GM12865 (cell line): ENCODE measurements at places on chromosomes 3 and 15.

DNA sequence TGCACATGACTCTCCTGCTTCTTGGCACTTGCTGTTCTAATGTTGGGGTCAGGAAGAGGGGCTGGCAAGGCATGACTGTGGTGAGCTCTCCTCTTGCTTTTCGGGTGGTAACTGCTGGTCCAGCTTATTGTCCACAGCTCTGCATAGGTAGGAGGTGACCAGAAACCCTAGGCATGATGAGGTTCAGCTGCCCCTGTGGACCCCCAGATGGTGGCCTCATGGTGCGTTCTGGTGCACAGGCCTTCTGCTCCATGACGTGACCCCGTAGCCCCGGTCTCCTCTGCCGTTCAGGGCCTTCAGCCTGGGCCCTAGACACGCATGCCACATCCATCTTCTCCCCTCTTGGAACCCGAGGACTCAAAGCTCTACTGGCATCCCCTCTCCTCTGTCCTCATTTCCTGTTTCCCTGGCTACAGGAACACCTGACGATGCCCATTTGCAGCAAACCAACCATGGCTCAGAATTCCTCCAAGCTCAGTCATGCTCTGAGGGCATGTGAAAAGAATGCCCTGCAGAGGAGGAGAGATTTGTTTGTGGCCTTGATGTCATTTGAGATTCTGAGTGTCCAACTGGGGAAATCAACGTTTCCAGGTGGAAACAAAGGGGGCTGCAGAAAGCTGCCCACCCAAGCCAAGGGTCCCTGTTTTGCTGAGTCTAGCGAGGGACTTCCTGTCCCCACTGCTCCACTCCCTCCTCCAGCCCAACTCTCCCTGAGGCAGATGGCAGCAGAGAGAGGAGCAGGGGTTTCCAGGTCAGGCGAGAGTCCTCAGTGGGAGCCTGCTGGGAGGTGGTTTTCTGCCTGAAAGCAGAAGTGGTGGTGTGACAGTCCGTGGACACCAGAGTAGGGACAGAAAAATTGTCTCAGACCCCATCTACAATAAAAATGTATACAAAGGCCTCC lies 198.7 kb upstream of the LYSMD4 start:
- DNase-seq = no peak

- no peak for DNase-seq
Measured at GRCh38 chr3:40379674-40380306, 7.2 kb upstream of the ENTPD3 start.

- DNase-seq = no peak
Measured at GRCh38 chr15:88539441-88539840, 7.0 kb downstream of the DET1 start.

DNA sequence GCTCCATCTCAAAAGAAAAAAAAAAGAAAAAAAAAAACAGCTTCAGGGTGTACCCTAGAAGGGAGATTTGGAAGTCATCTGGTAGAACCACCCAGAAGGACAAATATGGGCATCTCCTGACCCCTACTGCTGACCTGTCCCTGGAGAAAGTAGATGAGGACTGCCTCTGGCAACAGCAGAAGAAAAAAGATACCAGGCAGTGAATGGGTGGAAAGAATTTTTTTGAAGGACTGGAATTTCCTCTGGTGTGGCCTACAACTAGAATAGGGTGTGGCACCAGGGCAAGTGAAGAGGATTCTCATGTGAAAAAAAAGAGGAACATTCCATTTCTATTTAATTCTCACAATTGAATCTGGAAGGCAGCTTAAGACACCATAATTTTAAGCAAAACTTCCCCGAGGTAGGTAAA lies 3.1 kb downstream of the ANXA2 start:
- no peak for DNase-seq

DNA sequence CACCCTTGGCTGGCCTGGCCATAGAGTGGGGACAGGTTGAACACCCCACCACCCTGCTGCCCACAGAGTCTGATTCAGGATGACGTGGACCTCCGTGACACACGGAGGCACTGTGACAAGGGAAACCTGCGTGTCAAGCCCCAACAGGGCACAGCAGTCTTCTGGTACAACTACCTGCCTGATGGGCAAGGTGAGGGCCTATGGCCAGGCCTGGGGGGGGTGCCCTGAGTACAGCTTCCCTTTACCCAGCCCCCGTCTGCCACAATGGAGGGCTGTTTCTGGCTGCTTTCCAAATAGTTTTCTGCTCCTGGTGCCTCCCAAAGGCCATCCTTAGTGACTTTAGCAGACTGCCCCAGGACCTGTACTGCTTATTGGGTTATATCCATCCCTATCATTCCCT lies 1.2 kb upstream of the WDR6 start:
- DNase-seq = no peak

DNA sequence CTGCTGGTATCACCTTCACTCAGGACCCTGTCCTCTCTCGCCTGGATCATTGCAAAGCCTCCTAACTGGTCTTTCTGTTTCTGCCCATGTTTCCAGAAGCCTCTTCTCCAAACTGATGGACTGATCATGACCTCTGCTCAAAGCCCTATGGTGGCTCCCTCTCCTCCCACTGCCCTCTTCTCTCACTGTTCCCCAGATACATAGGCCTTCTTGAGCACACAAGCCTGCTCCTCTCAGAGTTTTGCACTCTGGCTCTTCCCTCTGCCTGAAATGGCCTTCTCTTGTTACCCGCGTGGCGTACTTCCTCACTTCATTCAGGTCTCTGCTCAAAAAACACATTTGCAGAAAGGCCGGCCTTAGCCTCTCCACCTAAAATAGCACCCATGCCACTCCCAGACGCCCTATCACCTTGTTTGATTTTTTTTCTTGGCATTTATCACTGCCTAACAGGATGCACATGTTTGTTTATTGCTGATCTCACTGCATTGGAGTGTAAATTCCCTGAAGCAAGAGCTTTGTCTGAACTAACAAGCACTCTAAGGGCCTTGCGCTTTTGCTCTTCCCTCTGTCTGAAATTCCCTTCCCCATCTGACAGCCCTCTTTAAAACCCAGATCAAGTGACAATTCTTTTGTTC lies 1.4 kb upstream of the ETFA start:
- DNase-seq = no peak

DNA sequence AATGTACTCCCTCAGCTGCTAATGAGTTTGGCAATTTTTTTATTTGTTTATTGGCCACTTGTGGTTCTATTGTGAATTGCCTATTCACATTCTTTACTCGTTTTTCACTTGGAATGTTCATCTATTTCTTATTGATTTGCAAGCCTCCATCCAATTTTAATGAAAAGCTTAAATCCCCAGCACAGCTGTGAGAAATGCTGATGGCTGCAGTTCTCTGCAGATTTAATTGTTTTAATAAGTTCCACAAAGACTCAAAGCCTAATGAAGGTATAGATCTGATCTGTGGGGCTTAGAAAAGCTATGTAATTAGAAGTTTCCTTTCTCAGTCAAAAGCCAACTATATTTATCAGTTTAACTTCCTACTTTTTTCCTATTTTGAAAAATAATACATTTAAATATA lies 41.5 kb downstream of the LYZL4 start:
- DNase-seq = no peak

DNA sequence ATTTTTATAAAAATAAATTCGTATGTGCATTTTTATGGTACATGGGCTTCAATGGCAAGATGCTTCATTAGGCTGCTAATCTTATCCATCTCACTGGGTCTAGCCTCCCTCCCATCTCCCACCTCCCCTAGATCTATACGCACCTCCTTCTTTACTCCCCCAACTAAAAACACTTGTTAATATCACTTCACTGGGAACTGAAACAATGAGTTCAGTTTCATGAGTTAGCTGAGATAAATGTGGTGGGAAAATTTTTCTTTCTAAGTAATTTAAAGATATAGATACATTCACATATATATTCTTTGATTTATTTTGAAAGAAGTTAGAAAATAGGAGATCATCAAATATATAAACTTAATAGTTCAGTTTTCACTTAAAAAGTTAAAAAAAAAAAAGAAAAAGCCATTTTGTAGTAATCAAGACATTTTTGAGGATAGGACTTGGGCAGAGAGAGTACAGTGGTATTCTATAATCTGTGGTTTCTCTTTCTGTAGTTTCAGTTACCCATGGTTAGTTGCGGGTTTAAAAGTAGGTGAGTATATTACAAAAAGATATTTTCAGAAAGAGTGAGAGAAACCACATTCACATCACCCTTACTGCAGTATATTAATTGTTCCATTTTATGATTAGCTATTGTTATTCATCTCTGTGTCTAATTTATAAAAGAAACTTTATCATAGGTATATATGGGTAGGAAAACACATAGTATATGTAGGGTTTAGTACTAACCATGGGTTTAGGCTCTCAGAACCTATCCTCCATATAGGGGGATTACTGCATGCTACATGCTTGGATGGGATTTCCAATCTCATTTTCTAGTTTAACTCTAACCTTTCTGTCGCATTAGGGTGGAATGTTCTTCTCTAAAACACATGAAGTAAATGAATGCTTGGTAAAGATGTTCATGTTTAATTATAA lies 316.0 kb upstream of the CBLB start:
- DNase-seq = peak; percentile 87

DNA sequence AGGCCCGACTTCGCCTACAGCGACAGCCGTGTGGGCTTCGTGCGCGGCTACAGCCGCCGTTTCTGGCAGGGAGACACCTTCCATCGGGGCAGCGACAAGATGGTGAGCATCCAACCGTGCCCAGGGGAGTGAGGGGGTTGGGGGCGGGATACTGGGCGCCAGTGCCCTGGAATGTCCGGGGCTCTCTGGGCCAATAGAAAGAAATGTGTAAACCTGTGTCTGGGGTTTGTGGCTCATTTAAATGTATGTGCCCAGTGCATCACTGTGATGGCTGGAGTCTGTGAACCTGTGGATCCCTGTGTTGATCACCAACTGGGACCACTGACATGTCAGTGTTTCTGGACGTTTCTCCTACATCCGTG lies 423 bp downstream of the CHAC1 start:
- no peak for DNase-seq

- peak; percentile 80 for DNase-seq
Measured at GRCh38 chr3:62188681-62189375, 184.5 kb downstream of the FEZF2 start.

DNA sequence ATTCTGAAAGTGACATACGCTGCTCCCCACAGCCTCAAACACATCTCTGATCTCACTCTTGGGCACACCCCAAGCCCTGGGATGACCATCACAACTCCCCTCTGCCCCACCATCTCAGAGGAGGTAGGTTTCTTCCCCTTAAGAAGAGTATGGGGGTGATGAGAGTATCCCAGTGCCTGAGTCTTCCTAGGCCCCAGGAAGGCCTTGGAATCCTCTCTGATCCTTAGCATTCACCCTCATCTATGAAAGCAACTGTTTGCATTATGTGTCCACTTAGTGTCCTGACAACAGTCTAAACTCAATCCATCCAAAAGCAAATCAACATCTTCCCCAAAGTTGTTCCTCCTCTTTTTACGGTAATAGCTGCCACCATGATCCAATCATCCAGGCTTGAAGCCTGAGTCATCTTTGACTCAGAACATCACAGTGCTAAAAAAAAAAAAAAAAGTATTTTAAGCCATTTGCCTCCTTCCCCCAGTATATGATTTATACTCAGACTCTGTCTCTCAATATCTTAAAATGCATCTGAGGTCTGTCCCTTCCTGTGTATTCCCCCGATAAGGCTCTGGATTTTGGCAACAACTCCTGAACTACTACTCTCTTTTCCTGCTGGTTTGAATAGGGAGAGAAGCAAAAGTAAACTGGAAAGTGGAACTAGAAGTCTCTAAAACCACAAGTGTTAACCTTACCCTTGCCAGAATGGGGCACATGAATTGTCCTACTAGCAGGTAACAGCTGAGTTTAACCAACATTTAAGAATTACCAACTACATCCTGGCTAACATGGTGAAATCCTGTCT lies 22.5 kb downstream of the POPDC2 start:
- peak; percentile 79 for DNase-seq

GRCh38 chr15:95784508-95784907 lies 546.0 kb upstream of the NR2F2 start:
- DNase-seq = no peak

GRCh38 chr15:31158858-31159569 lies 57.5 kb upstream of the TRPM1 start:
- DNase-seq = no peak

DNA sequence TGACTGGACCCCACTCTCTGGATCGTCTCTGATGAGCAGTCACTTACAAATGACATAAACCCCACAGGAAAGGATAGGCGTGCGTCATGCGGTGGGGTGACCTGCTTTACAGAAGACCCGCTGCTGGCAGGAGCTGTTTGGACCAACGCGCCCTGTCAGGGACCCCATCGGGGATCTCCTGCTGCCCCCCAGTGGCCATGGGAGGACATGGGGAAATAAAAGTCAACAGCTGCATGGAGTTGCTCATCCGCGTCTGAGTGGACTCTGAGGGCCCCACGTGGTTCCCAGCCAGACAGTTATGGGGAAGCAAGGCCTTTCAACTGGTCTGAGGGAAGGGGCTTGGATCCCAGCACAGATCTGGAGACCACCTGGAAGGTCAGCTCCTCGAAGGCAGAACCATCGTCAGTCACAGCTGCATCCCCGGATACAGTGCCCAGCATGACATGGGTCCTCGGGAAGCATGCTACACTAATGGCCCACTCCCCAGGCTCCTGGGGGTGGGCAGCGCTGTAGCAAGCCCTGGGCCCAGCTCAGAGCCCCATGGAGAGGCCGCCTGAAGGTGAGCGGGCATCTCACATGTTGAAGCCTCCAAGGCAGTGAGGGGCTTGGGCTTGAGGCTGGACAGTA lies 32.1 kb downstream of the PTH1R start:
- DNase-seq = peak; percentile 80

DNA sequence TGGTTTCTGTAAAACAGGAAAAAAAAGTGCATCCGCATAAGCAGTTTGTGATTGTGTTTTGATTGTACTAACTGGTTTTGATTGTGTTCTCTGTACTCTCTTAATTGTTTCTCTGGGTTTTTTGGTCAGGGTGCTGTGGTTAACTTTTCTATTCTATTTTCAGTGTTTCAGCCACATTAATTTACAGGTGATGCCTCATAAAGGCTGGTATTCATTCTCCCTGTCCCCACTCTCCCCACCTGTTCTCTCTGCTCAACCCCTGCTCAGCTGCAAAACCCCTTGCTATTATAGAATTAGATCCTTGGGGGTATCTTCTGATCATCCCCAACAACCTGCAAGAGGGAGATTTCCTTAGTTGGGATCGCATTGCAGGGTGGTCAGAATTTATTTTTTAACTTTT lies 285.4 kb upstream of the AZI2 start:
- DNase-seq = no peak

DNA sequence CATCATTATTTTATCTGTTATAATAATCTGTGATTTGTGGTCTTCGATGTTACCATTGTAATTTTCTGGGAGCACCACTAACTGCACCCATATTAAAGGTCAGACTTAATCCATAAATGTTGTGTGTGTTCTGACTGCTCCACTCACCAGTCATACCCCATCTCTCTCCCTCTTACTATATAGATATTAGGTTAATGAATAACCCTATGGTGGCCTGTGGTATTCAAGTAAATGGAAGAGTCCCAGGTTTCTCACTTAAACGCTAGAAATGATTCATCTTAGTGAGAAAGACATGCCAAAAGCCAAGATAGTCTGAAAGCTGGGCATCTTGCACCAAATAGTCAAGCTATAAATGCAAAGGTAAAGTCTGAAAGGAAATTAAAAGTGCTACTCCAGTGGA lies 1358.5 kb downstream of the ROBO2 start:
- DNase-seq = no peak
